ENCODE measurements at places on chromosomes 16 and 17. TPM values are rescaled to one million over a fixed set of nuclear protein-coding genes. Genes with fewer than 3 reads are reported as not detected.

DNA sequence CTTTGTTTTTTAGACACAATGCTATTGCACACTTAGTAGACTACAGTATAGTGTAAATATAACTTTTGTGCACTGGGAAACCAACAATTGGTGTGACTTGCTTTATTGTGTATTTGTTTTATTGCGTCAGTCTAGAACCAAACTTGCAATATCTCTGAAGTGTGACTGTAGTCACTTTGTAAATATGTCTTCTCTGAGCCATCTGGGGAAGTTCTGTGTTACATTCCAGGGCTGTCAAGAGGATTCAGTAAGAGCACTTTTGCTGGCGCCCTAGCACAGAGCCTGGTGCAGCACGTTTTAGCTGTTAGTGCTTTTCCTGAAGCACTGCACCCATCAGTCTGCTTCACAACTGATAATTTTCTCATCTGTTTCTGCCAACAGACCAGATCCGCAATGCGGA, 73.2 kb downstream of the NT5M start:
- DNase-seq = no peak

EIF3CL gene
- total RNA-seq = 31.7 TPM

GRCh38 chr16:64206862-64207261, 915.0 kb downstream of the CDH11 start:
- no peak for DNase-seq

DNA sequence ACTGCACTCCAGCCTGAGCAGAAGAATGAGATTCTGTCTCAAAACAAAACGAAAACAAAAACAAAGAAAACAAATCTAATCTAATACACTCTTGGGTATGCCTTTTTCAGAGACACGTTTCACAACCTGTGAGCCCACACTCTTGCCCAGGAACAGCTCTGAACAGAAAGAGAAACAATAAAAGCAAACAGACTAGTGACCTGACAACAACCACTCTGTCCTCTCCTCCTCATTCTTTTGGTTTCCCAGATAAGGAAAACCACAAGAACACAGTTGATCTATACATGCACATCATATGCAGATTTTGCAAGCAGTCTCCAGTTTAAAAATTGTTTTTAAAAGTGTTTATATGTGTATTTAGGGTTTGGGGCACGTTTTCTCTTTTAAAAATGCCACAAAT, 1.3 kb downstream of the MKS1 start:
- DNase-seq = no peak

NUBP2 gene
- 59.3 TPM for total RNA-seq

MYH8 gene
- total RNA-seq = not detected

NR1D1 gene
- total RNA-seq = 4.7 TPM

THOC6 gene
- 35.2 TPM for total RNA-seq

- DNase-seq = no peak
Observed at GRCh38 chr17:5115673-5116651, at the start of gene USP6. USP6 (plus strand) TSS chr17:5116032; CDS start chr17:5130368, 14,336 bp downstream.

DNA sequence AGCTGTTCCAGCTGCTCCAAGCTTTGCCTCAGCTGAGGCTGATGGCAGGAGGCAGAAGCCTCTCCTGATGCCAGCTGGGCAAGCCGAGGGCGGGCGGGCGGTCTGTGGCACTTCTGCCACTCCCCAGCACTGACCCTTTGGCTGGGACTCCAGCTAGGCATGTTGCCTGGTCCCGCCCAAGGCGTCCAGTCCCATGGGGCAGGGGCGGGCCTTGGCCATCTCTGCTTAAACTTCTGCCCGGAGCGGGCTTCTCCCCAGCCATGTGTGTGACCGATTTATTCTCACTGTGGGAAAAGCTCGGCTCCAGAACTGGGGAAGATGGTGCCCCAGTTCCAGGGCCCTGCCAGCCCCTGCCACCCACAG, 349.1 kb downstream of the SEC14L1 start:
- DNase-seq = no peak

ABAT gene
- total RNA-seq = 0.52 TPM

RDM1 gene
- total RNA-seq = 3.2 TPM

GPR142 gene
- not detected for total RNA-seq

DNA sequence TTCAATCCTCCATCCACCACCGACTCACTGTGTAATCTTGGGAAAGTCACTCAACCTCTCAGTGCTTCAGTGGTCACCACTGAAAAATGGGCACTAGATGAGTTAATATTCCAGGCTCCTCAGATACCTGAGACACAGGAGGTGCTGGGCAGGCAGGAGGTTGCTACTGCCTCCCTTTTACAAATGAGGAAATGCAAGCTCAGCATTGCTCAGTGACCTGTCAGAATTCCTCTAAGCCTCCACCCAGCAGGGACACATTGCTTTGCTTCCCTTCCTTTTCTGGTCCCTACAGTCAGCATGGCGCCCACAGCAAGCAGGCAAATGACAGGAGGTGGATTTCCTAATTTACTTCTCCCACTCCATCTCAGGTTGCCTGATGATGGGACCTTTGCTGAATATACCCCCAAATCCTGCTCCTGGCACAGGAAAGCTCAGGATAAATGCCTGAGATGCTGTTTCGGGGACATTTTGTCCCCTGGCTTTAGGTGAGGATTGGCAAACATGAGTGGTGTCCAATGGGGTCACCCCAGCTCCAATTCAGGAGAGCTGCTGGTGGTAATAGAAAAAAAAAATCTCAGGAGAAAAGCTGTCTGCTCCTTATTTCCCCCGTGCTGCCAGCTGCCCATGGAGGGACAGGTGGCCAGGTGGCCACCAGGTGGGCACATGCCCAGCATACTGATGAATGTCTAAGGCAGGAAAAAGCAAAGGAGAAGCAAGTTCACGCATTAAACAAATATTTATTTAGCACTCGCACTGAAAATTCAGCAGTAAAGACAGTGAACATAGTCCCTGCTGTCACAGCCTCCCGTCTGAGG, 5.0 kb upstream of the KRT13 start:
- no peak for DNase-seq

ASB16 gene
- total RNA-seq = not detected

DNA sequence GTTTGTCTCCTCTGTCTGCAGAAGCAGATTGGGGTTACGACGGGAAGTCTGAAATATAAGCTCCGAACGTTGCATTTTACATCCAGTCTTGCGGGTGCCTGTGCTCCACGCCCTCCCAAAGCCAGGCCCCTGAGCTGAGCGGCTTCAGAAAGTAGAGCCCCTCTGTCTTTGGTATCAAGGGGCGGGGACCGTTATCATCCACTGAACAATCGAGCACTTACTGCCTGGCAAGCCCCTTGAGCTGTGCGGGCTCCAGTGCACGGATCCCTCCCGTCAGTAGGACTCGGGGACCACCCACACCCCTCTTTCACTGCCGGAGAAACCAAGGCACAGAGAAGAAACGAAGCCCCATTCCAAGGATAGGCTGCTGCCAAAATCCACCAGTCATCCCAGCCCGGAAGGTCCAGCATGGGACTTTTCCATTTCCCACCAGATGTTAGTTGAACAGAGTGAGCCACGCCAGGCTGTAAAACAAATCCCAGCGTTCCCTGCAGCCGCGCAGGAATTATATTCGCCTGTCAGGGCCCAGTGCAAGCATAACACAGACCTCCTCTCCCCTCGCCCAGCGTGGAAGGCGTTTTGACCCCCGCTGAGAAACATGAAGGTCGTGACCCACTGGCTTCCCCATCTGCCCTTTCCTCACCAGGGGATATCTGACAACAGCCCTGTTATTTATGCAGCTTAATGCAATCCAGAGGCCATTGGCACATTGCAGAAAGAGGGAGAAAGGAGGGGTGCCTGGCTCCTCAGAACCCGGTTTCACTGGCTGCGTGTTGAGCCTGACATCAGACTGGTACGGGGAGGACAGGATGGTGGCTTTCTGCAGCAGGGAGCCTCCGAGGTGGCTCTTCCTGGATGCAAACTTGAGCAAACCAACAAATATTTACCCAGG, 212.2 kb upstream of the FOXF1 start:
- DNase-seq = no peak

GRCh38 chr17:49021095-49021767, 24.0 kb downstream of the IGF2BP1 start:
- no peak for DNase-seq

EPOP gene
- total RNA-seq = 11.6 TPM

KLHL10 gene
- total RNA-seq = 0.05 TPM
